OCI-M1 (cell line): ENCODE measurements at places on chromosomes 12 and 14.

- DNase-seq = peak; percentile 49
Observed at GRCh38 chr14:82689948-82690347, 1156.3 kb upstream of the SEL1L start.

DNA sequence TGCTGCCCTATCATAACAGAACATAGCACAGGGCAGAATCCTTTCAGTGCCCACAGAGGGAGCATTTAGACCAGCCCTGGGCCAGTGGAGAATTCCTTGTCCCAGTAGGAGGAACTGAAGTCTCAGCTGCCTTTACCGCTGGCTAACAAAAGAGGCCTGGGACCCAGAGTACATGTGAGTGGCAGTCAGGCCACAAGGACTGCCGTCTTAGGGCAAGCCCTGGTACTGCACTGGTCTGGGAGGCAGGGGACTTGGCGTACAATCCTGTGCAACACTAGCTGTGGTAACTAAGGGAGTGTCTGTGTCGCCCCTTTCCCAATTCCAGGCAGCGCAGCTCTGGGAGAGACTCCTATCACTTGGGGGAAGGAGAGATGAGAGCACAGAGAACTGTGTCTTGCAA lies 17.0 kb upstream of the CSRP2 start:
- no peak for DNase-seq

DNA sequence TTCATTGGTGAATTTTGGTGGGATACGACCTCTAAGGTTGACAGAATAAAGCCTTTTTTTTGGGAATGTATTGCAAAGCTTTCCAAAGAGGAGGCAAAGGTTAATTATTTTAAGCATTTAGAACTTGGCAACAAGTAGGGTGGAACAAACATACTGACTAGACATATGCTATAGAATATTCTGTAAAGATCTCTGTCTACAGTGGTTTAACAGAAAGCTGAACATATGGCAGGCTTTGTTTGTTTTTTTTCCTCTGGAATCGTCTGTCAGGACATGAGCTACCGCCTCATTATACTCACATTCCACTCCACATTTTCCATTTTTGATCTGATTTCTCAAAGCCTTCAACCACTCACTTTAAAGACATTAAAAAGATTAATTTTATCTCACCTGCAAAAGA lies 153.4 kb upstream of the PELI2 start:
- DNase-seq = no peak

DNA sequence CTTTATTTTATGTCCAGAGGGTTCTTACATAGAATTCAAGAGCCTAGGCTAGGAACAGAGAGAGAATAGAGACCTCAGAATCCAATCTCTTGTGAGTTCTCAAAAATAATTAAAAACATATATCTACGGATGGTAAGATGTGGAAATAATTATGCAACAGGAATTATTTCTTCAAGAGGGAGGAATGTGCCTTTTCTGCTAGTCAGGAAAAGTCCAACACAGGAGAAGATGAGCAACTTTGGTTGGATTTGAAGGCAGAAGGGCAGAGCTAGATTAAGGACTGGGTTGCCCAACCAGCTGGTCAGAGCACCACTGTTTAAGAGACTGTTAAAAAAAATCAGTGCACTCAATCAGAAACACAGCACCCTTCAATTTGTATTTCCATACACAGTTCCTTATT lies 365.5 kb downstream of the ETNK1 start:
- DNase-seq = no peak

DNA sequence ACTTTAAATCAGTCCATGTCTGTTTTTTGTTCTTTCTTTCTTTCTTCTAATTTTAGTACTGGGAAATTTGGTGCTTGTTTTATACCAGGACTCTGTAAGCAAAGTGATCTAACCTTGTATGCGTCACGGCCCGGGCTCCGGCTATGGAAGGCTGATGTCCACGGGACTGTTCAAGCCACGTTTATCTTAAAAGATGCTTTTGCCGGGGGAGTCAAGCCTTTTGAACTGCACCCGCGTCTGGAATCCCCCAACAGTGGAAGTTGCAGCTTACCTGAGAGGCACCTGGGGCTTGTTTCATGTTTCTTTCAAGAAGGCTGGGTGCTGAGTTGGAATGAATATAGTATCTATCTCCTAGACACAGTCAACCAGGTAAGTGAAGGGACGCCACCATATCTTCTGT lies 62.2 kb downstream of the TECPR2 start:
- DNase-seq = no peak

GRCh38 chr12:17949558-17950141 lies 140.3 kb downstream of the RERGL start:
- DNase-seq = no peak

DNA sequence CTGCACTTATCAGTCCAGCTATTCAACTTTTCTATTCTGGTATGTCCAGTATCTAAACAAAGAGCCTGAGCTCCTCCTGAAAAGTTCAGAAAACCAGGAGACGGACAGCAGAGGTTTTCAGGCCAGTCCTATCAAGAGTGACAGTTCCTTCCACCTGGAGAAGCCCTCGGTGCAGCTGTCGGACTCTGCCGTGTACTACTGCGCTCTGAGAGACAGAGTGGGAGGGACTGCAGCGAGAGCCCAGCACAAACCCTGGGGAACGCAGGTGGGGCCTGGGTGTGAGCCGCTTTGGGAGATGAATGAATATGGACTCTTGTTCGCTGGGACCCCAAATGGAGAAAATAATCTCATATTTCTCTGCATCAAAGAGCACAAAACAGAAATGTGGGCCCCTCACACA lies 329.8 kb upstream of the OR4E1 start:
- no peak for DNase-seq

DNA sequence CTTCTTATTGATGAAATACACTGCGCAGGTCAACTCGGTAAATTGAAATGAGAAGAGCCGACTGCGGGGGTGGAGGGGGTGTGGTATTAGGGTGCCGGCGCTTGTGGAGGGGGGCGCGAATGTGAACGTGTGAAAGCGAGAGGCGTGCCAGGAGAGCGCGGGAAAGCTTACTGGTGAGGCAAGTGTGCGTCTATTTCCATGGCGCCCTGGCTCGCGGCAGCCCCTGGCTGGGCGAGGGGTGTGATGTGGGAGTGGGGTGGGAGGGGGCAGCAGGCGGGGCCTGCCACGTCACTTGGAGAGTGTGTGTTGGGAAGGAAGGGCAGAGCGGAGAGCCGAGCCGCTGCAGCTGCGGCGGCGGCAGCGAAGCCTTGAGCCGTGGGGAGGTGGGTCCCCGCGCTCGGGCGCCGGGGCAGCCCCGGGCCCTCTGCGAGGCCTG lies 88.8 kb downstream of the GALNT8 start:
- no peak for DNase-seq
